ENCODE measurements at places on chromosomes 11 and 22.

- no peak for DNase-seq
These were observed 164.6 kb downstream of the MN1 start for GRCh38 chr22:27636716-27637508.

GRCh38 chr22:43147821-43148220 is 3.5 kb upstream of the TSPO start:
- DNase-seq = peak; percentile 10

GRCh38 chr22:32023251-32023827 is 19.7 kb upstream of the SLC5A1 start:
- no peak for DNase-seq

GRCh38 chr11:100825626-100826025 is 138.5 kb downstream of the ARHGAP42 start:
- no peak for DNase-seq

DNA sequence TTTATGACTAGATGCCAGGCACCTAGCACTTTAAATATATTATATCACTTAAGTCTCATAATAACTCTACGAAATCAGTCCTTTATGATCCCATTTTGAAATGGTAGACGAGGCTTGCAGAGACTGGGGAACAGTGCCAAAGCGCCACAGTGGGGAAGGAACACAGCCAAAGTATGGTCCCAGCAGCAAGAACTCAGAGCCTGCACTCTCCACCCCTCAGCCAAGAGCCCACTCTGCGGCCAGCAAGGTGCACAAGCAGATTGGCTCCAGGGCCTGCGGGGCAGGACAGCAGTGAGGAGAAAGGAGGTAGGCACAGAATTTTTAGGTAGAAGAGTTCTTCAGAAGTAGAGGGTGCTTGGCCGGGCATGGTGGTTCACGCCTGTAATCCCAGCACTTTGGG is 61.4 kb downstream of the NRXN2 start:
- no peak for DNase-seq

DNA sequence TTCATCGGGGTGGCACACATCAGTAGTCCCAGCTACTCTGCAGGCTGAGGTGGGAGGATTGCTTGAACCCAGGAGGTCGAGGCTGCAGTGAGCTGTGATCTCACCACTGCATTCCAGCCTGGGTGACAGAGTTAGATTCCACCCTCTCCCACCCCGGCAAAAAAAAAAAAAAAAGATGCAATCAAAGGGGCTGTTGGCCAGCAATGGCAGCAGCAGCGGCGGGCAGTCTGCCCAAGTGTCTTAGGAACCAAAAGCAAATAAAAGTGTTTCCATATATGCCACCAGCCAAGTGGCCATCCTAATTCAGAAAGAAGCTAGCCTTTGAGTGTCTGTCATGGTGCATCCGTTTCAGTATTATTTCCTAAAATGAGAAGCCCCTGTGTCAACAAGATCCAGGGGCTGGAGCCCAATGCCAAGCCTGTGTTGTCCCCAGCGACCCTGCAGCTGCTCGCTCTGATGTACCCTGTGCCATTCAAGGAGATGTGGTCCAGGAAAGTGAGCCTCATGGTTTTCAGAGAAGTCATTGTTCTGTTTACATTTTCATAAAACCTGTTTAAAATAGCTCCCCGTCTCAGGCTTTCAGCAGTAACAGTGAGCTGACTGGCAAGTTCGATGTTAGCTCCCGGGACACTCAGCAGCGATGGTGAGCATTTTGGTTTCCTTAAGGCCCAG is 12.5 kb downstream of the CDPF1 start:
- no peak for DNase-seq

GRCh38 chr22:22773979-22774604 is 113.5 kb upstream of the IGLL5 start:
- peak; percentile 19 for DNase-seq

- no peak for DNase-seq
These were observed 155.3 kb downstream of the MIAT start for GRCh38 chr22:26812731-26813130.

DNA sequence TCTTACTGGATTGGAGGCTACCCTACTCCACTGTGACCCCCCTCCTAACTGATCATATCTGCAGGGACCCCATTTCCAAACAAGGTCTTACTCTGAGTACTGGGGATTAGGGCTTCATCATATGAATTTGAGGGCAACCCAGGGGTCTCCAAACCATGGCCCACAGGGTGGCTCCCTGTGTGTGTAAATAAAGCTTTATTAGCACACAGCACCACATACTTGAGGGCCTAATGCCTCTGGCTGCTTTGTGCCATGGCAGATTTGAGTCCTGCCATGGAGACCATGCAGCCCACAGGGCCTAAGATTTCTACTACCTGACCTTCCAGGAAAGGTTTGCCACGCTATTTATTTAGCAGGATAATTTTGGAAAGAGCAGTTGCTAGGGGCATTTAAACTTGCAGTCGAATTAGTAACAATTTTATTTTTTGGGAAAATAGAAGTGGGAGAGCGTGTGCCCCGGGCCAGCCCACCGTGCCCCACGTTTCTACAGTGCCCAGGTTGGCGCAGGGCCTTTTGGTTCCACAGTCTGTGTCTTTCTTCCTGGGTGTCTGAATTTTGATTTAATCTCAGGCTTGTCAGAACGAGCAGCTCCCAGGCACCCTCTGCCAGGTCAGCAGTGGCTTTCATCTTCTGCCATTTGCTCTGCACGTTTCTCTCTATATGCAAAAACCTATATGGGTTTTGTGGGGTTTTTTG is 92.3 kb downstream of the KCNQ1 start:
- no peak for DNase-seq

All from DMS53 (cell line).